Activated CD4-positive, alpha-beta T cell treated with anti-CD3 and anti-CD28 coated beads for 24 hours (primary cell): ENCODE measurements at places on chromosomes 11 and 22.

- DNase-seq: no peak
Observed at GRCh38 chr11:72932132-72932570, 117.9 kb downstream of the ATG16L2 start.

GRCh38 chr11:28621753-28622152, 513.6 kb downstream of the METTL15 start:
- no peak for DNase-seq

- DNase-seq: no peak
Observed at GRCh38 chr11:82775736-82776346, 42.2 kb upstream of the FAM181B start.

GRCh38 chr22:44572414-44573207, 74.6 kb upstream of the RTL6 start:
- DNase-seq: no peak

- no peak for DNase-seq
Observed at GRCh38 chr11:104333977-104334376, 170.0 kb upstream of the PDGFD start.

DNA sequence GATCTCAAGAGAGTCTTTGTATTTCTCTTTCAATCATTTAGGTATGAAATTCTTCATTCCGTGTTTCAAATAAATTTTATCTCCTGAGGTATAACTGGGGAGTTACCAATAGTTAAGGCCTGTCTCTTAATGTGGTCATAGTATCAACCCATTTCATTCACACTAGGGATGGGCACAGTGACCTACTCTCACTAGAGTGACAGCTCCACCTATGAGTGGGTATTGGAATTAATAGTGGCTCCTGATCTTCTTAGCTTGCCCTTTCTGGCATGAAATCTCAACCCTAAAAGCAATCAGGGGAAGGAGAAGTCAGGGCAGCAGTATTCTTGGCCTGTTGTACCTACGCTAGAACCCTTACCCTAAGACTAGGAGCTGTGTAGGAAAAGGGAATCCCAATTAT, 507.7 kb downstream of the FAM181B start:
- no peak for DNase-seq

DNA sequence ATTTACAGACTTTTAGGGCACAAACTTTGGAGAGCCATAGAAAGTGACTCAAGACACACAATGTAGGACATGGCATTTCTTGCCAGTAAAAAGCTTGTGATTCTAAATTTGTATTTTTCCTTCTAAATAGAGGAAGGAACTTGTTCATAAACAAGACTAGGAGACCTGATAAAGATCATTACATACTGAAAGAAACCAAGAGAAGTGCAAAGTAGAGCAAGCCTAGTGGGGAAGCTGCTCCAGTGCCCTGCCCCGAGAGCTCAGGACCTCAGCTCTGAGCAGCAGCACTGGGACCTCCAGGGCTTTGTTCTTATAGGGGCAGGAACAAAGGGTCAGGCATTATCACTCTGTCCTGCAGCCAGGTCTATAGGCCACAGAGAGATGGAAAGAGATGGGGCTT, 7.2 kb downstream of the IRAG1 start:
- no peak for DNase-seq

GRCh38 chr22:30453731-30454510, 17.9 kb downstream of the SEC14L3 start:
- no peak for DNase-seq

- no peak for DNase-seq
Observed at GRCh38 chr11:70414341-70415100, 16.2 kb downstream of the CTTN start.

DNA sequence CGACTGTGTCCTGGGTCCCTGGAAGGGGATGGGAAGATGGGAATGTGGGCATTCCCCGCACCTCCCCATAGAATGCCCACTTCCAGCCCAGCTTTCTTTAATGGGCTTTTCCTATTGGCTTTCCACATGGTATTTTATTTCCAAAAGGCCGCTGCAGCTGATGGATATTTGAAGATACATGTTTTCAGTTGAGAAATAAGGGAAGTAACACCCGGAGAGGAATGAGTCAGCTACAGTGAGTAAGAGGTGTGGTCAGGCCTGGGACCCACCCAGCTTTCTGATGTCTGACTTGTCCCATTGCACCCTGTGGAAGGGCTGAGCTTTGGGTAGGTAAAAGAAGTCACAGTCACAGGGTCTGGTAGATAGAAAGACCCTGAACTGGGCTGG, 476.9 kb downstream of the MIAT start:
- DNase-seq: no peak

GRCh38 chr11:108224911-108225786, 2.3 kb downstream of the ATM start:
- DNase-seq: no peak

- DNase-seq: no peak
Observed at GRCh38 chr11:118231461-118231860, 6.7 kb upstream of the JAML start.

DNA sequence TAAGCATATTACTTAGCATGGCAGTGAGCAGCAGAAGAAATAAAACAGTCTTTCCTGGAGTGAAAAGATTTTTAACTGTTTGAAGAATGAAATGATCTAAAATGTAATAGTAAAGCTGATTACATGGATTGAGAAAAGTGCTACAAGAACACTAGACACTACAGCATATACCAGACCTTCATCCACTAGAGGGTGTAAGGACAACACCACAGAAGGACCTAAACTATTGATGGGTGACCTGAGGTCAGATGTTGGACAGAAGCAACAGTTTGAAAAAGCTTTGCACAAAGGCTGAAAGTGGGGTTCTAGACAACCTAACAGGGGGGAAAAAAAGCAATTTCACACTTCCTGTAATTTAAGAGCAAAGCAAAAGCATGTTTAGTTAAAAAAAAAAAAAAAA, 97.7 kb downstream of the RBFOX2 start:
- DNase-seq: no peak

DNA sequence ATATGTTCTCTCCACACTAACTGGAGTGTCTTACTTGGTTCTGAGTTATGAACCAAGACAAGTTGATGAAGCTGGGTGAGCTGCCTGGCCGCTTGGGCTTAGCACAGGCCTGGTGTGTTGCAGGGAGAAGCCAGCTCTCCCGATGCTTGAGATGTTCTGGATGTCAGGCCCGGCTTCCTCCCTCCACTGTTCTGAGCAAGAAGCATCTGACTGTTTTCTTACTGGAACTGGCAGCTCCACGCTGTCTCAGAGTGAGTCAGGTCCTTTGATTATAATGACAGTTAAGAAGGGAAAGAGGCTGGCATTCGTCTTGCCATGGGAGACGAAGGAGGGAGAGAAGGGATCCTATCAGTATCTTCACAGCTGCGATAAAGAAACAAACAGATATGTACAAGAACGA, 46.5 kb upstream of the CRTAM start:
- DNase-seq: no peak

DNA sequence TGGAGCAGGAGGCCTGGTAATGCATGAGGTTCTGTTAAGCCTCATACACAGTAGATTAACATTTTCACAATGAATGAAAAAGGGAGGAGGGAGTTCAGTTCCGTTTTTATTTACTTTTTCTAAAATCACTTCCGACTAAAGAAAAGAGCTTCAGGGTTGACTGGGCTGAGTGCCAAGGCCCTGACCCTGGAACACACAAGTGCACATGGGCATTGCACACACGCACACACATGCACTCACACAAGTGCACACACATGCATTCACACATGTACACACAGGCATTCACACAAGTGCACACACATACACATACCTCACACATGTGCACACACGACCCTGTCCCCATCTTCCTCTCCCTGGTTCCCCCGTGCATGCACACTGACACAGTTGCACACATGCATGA, 303.3 kb downstream of the BRD1 start:
- no peak for DNase-seq

DNA sequence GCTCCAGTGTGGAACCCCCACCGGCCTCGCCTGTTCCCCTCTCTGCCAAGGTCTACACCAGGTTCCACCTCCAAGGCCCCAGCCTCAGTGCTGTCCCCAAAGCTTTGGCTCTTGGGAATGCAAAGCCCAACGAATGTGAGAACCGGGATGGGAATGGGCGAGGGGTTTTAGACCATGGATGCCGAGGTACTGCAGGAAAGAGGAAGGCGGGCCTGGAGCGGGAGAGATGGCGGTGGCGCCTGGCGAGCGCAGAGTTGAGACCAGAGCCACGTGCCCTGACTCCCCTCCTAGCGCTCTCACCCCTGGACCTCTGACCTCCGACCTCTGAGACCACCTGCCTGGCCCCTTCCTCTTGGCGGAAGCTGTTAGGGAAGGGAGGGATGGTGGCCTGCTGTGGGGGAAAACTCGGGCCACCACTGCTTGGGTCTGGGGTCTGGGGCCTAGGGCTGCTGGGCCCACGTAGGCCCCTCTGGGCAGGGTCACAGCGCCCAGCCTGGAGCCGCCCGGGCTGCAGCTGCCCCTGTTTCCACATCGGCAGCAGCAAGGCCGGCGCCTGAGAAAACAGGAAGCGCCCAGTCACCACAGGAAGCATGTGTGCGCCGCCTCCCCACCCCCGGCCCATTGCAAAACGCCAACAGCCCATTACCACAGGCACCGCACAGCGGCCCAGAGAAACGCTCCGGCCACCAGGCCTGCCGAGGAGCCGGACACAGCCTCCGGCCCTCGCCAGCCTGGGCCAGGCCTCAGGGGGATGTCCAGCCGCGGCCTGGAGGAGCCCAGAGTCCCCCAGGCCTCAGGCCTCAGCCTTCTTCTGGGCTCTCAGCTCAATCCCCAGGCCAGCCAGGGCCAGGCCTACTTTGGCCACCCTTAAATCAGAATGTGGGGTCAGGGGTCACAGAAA, 13.8 kb upstream of the SLC39A13 start:
- DNase-seq: no peak

GRCh38 chr11:10487002-10487647, 32.1 kb downstream of the AMPD3 start:
- no peak for DNase-seq

DNA sequence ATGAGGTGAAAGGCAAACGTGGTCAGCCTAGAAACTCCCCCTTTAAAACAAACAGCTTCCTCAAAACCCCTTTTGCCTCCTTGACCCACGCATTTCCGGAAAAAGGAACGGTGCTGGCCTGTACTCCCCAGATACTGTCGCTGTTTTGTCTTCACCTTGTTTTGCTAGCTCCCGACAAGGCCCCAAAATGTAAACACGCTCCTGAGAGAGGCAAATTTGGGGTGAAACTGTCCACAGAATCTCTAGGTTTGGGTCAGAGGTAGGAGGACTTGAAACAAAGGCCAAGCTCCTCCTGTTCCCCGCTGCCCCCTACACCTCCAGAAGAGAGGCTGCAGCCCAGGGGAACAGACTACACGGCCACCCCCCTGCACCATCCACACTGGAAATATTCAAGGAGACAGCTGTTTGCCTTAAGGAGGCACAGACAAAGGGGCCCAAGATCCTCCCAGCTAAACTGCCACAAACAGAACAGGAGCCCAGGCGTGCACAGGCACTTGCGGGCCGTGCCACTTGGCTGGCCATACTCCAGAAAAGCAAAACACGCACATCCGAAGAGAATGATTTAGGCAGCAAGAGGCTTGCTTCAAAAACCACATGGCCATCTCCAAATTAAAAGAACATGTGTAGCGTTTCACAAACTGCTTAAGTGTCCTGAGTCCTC, 160.5 kb upstream of the GRK3 start:
- DNase-seq: no peak

GRCh38 chr11:107218123-107219013, 200.1 kb upstream of the GUCY1A2 start:
- no peak for DNase-seq

DNA sequence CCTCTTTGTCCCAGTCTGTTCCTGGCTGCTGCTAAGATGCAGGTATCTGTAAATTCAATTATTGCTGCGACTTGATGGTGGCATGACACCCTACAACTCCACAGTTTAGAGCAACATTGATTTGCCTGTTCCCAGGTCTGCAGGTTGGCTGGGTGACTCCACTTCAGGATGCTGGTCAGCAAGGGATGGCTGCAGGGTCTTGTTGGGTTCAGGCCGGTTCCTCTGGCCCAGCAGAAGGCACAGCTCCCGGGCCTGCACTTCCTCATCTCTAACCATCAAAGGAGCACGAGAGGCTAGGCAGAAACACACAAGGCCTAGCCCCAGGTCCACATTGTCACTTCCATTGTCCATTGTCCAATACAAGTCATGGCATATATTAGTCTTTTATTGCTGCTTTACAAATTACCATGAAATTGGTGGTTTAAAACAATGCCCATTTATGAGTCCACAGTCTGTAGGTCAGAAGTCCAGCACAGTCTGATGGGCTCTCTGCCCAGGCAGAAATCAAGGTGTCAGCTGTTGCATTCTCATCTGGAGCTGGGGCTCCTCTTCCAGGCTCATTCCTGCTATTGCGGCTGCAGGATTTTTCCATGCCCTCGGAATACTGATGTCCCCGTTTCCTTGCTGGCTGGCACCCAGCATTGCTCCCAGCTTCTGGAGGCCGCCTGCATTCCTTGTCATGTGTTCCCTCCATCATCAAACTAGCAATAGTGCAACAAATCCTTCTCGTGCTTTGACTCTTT, 96.6 kb upstream of the LMO1 start:
- no peak for DNase-seq

DNA sequence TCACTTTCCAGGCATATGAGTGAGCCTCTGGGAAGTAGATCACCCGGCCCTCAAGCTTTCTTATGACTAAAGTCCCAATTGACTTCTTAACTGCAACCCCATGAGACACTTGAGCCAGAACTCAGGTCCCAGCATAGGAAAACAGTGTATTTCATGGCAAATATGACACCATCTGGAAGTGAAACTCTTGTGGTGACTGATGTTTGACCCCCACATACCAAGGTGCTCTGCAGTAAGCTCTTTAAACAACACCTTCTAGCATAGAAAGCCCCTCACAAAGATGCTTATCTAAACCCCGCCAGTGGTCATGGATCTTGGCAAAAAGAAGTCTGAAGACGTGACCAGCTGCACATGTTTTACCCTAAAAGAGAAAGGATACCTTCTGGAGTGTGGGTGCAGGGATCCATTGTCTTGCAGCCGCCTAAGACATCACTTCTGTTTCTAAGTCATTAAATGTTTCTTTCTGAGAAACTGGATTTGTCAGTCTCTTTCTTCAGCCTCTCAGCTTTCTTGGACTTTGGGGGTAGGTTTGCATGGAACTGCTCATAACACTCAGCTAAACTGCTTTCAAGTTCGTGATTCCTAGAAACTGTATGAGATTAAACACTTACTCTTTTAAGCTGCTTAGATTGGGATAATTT, 7.4 kb upstream of the PELI3 start:
- no peak for DNase-seq

DNA sequence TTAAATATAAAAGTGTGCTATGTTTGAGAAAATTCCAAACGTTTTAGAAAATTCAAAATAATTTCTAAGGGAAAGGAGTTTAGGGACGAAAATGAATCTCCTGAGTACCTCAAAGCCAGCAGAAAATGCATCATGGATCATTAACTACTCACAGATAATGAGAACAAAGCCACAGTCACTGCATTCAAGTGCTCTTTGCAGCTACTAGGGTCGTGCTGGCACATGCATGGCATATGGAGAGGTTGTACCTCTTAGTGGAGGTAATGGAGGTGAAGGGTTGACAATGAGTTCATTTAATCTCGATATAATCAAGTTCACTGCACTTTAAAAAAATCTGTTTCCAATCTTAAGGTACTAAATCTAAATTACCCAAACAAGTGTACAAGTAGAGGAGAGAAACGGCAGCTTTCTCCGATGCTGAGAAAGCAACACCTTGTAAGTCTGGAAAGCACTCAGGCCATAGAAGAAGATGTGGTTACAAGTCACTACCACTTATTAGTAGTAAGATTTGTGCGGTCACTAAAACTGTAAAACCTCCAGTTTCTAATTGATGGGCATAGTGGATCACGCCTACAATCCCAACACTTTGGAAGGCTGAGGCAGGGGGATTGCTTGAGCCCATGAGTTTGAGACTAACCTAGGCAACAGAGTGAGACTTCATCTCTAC, 261.1 kb upstream of the ANO3 start:
- DNase-seq: no peak

- DNase-seq: no peak
Observed at GRCh38 chr11:118415739-118416068, 14.3 kb downstream of the ATP5MG start.
